ENCODE measurements at places on chromosomes 6 and 20.

- DNase-seq: no peak
Measured at GRCh38 chr20:35562541-35563110, 20.7 kb downstream of the ERGIC3 start.

DNA sequence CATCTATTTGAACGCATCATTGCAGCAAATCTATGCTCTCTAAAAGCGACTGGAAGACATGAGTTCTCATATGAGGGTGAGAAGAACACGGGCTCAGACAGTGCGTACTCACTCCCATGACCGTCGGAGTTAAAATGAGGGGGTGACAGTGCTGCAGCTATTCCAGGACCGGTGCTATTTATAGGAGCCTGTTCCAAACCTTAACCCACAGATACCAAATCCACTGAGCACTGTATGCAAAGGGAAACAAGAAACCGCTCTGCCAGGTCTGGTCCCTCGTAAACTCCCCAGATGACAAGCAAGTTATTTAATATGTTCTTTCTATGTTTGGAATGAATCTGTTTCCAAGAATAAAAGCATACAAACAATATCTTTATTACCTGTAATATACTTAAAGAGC lies 22.9 kb downstream of the PPP1R3G start:
- no peak for DNase-seq

- DNase-seq: peak; percentile 18
Measured at GRCh38 chr6:161100072-161100471, 108.5 kb downstream of the MAP3K4 start.

DNA sequence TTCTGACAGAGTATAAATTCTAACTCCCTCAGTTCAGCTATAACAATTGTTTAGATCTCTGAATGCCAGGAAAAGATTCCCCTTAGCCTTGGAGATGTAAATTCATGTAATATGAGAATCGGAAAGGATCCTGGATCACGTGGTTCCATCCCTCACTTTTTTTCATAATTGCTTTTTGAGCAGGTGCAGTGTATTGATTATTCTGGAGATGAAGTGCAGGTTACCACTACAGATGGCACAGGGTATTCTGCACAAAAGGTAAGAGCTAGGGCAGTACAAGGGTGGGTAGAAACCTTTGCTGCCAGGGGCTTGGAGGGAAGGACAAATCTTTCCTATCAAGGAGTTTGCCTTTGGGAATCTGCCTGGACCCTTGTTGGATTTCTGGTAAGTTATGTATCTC lies 52.7 kb downstream of the KDM1B start:
- no peak for DNase-seq

- DNase-seq: no peak
Measured at GRCh38 chr6:126102358-126102757, 116.0 kb downstream of the TRMT11 start.

DNA sequence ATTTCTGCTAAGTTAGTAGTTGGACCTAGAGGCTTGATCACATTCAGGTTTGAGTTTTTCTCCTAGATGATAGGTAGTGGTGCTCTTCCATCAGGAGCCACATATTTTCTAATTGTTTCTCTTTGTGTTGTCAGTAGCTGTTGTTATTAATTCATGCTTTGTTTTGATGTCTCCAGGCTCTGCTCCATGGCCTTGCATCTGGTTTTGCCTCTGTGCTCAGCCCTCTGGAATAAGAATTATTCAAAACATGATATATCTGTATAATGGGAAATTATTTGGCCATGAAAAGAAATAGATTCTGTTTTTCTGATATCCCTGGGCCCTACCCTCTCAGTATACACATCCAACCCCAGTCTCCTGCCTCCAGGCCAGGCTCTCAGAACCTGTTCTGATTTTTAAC lies 184.8 kb downstream of the CDC5L start:
- no peak for DNase-seq

DNA sequence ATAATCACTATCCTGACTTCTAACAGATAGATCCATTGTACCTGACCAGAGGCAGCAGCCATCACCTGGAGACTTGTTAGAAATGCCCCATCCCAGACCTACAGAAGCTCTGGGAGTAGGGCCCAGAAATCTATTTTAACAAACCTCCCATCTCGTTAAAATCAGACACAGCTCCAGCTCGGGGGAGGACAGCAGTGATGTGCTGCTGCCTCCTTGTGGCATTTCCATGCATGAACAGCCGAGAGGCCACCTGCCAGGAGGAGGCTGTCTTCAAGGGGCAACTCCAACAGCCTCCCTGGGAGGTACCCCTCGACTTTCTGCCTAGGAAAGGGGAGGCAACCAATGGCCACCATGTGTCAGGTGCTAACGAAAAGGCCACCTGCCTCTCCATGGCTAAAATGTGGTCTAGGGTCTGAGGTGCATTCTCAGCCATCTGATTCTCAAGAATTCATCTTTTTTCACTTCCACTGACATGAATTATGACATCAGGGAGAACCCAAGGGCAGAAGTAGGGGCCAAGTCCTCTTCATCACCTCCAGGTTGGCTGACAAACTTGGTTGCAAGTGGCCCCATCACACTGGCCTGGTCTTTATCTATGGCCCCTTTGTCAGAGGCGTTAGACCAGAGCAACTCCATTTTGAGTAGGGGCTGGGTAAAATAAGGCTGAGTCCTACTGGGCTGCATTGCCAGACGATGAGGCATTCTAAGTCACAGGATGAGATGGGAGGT lies 12.2 kb upstream of the KCNK15 start:
- peak; percentile 41 for DNase-seq

DNA sequence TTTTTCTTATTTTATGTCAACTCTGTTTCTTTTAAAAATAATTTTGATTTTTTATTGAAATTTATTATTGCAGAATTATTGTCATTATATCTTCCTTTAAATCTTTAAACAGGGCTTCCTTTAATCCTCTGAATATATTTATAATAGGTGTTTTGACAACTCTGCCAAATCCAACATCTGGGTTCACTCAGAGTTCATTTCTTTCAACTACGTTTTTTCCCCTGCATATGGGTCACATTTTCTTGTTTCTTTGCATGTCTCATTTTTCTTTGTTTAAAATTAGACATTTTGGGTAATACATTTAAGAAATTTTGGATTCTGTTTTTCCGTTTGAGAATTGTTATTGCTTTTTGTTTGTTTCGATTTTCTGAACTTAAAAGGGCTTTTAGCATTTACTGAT lies 655.1 kb upstream of the CITED2 start:
- no peak for DNase-seq

GRCh38 chr6:129608886-129609537 lies 101.0 kb downstream of the ARHGAP18 start:
- DNase-seq: no peak

DNA sequence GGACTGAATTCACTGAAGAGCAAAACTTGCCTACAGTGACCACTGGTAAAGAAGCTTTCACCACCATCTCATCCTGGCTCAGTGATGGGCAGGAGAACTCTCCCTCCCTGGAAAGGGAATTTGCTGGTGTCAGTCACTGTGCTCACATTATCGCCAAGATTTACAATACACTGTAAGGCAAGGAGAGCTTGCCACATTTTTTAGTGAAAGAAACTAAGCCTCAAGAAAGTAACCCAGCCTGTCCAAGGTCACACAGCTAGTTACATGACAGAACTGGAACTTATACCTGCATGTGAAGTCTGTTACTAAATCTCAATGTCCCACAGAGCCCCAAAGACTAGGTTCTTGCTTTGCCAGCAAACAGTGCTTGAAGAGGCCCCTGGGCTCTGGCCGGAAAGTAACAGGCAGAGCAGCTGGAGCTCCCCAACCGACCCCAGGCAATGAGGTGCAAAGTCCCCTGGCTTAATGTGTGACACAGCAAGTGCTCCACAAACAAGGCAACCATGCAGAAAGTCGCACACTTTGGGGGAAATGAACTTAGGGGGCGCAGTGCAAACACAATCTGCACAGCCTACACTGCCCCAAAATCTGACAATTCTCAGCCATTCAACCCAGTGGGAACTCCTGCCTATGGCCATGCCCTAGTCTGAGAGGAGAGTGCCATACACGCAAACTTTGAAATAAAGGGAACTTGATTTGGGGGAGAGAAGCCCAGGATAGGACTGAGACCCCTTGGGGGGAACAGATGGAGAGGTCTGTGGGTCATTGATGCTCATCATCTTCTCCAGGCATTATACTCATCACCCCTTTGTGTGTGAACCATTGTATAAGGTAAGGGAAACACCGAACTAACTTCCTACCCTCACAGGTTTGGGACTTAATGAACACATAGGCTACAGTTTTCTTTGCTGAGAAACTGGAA lies 1.9 kb downstream of the BCL2L1 start:
- peak; percentile 70 for DNase-seq

DNA sequence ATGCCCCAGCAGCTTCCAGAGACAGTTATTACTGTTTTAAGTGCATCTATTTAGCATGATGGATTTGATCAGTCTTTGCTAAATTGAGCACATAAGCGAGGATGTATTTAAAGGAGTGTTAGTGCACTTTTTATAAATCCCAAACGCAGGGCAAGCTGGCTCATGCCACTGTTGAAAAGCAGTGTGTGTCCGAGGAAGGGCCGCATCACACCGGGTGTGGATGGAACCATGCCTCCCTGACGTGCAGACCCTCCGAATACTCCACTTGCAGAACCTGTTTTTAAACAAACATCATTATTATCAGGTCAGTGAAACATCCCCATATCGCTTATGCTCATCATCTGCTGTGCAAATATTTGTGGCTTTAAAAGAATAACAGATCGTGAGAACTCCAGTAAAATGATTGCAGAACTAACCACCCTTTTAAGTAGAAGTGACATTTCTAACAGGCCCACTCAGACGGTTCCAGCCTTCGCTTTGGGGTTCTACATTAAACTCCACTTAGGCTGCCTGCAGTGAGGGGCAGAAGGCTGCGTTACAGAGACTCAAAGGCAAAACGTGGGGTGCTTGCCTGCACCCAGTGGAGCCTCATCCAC lies 190.1 kb downstream of the CDH4 start:
- DNase-seq: no peak

- DNase-seq: no peak
Measured at GRCh38 chr6:91480402-91480801, 893.5 kb upstream of the MAP3K7 start.

GRCh38 chr6:34917626-34918285 lies 28.7 kb downstream of the ANKS1A start:
- DNase-seq: no peak

GRCh38 chr6:49264496-49264895 lies 198.6 kb downstream of the MMUT start:
- DNase-seq: no peak

DNA sequence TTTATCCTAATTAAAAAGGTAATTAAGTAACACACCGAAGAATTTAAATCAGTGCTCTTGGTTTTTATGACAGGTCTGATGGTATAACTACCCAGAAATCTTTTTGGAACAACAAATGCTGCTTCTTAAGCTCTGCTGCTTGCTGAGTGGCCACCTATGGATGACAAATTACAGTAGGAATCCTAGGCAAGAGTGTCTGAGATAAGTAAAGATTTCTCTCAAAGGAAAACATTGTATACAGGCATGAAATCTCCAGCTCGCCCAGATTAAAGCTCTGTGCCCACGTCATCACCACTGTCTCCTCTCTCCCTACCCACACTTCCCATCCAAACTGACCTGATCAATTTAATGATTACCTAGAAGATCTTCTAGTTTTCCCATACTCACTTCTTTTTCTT lies 1083.0 kb upstream of the MAP3K7 start:
- no peak for DNase-seq

- DNase-seq: no peak
Measured at GRCh38 chr6:150710236-150710635, 110.6 kb downstream of the PLEKHG1 start.

DNA sequence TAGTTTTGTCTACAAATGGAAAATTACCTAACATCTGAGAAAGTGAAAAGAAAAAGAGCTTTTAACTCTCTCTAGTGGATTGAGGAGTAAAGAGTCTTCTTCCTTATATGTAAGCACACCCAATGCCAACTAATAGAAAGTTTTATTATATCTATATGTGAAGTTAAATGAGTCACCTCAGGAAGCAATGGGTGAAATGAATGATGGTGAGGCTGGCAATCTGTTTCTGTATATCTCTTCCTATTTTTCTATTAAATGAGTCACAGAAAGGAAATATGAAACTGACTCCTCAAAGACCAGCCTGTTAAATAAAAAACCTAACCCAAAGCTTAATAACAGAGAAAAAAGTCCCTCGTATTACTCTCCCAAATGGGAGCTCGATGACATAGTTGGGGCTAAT lies 71.3 kb downstream of the OTOR start:
- no peak for DNase-seq

- DNase-seq: no peak
Measured at GRCh38 chr6:108801366-108801765, 46.9 kb upstream of the ARMC2 start.

DNA sequence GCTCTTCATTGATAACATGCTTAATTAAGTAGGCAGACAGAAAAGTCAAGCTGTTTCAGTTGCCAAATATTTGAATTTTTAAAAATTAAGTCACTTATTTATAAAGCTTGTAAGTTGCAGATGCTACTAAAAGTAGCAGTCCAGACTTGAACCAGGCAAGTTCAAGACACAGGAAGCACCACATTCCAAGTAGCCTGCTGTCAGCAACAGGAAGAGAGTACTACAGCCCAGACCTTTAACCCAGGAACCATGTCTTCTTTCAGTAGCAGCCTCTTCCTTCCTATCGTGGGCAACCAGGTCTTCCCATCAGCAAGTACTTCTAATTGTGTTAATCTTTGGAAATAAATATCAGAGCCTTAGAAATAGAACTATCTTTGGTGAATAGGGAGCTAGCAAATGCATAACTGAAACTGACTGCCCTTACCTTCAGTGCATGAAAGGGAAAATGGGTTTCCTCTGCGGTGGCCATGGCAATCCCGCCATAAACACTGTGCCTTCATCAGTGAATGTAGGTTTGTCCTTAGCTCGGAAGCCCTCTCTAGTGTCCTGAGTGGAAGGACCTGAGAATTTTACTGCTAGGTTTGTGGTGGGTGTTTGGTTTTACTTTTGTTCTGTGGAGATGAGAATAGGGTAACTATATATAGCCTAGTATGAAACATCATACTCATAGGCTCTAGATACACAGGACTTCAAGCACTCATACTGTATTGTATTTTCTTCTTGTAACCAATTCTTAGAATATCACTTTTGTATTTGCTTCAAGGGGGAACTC lies 95.6 kb downstream of the SYCP2 start:
- DNase-seq: no peak

- DNase-seq: peak; percentile 71
Measured at GRCh38 chr6:37127961-37128862, 41.7 kb upstream of the PIM1 start.

GRCh38 chr20:957544-957943 lies 41.4 kb upstream of the ANGPT4 start:
- DNase-seq: no peak

DNA sequence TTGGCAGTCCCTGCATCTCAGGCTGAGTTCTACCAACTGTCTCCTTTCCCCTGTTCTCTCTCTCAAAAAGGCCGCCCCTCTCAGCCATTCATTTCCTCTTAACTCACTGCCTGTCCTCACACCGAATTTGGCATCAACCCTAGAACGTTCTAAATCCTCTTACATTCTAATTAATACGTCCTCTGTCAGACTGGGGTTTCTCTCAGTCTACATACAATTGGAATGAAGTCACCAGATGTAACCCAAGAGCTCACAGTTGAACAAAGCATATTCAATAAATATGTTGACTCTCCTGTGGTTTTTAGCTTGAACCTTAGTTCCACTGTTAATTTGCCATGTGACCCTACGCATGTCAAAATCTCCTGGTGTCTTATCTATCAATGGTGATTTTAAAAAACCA lies 269.6 kb downstream of the CLIC5 start:
- no peak for DNase-seq

GRCh38 chr20:59667131-59667530 lies 62.8 kb downstream of the PHACTR3 start:
- DNase-seq: no peak

GRCh38 chr6:132530293-132530974 lies 7.6 kb upstream of the TAAR9 start:
- DNase-seq: peak; percentile 82

- no peak for DNase-seq
Measured at GRCh38 chr6:165653196-165653595, 9.8 kb downstream of the PDE10A start.

All from hematopoietic multipotent progenitor cell treated with erythropoietin and hydrocortisone succinate and interleukin-3 and kit ligand, for 15 days (in vitro differentiated cells).